ENCODE measurements at places on chromosomes 11 and 22. TPM values are rescaled to one million over a fixed set of nuclear protein-coding genes. Genes with fewer than 3 reads are reported as not detected.

Gene BRMS1
- 59.2 TPM for total RNA-seq

Gene ACCS
- total RNA-seq: 27.0 TPM

Gene GSTT2B
- total RNA-seq: not detected

Gene ADAMTS8
- not detected for total RNA-seq

Gene LARGE1
- 22.2 TPM for total RNA-seq

DNA sequence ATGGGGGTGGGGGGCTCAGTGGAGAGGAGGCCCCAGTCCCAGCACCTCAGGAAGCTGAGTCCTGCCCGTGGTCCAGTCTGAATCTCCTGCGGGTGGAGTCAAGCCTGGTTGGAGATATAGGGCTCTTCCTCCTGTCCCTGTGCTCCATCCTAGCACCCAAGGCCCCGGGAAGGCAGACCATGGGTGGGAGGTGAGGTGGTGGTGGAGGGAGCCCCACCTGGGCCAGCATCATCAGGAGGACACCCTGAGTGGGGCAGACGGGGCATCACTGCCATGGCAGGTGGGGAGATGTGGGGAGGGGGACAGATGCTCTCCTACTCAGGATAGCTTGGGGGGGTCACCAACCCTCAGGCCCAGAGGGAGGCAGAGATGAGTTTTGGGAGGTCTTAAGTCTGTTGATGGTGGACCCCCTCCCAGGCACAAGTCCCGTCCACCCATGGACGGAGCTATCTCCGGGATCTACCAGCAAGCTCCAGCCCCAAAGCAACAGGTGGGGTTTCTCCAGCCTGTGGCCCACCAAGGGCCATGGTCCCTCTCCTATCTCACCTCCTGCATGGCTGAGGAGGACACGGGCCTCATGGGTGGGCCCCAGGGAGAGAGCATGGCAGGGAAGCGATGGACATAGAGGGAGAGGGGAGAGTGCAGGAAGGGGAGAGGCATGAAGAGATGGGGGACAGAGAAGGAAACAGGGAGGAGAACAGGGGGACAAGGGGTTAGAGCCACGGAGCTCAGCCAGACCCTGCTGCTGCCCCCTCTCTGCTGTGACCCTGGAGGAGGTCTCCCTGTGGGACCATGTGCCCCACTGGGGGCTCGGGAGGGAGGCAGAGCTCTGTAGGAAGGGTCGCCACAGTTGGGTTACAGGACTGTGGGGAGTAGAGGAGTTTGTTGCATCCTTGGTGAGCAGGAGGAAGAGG, 1.3 kb downstream of the MRGPRE start:
- DNase-seq: no peak
- no peaks in the 10 kb centered on the region for H3K4me1 ChIP-seq
- H3K27me3 ChIP-seq: peaks cover 3% of the 10 kb centered on the region
- no peak overlapping the region for H3K27ac ChIP-seq
- no peaks in the 10 kb centered on the region for H3K36me3 ChIP-seq

GRCh38 chr22:36211237-36211861, 9.7 kb upstream of the APOL4 start:
- no peak for DNase-seq
- H3K27me3 ChIP-seq: peaks cover 3% of the 10 kb centered on the region
- H3K4me3 ChIP-seq: no peak overlapping the region
- no peaks in the 10 kb centered on the region for H3K36me3 ChIP-seq

DNA sequence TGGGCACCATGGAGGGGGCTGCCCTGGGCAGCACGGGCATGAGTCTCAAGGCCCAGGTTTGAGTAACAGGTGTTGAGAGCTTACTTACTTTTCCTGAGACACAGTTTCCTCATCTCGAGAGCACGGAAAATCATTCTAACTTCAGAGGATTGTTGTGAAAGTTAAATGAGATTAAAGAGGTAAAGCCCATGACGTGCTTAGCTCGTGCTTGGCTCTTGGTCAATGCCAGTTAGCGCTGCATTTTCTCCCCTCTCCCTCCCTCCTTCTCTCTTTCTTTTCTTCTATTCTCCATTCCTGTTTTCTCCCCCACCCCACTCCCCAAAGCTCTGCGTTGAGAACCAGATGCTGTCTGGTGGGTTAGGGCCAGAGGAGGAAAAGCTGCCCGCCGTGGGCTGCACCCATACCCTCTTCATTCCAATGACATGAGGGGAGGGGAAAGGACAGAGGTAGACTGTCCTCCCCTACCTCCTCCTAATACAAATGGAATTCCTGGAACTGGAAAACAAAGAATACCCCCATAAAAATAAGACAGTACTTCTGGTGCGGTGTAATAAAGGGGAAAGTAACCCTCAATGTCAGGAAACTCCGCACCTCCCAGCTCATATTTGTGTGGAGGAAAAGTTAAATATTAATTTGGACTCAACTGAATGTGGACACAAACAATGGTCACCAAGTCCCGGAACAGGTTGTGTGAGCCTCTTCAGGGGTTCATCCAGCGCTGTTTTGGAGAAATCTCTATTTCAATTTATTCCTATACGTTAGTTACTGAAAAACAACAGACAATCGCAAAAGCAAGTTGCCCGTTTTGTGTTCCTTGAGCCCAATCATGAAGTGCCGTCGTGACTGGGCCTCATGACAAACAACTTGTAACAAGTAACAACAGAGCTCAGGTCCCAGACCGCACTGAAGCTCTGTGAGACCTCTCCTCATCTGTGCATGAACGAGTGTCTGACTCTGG, 54.8 kb upstream of the B3GAT1 start:
- no peaks in the 10 kb centered on the region for H3K36me3 ChIP-seq
- H3K27ac ChIP-seq: no peak overlapping the region
- no peak overlapping the region for H3K4me3 ChIP-seq
- H3K27me3 ChIP-seq: peaks cover 10% of the 10 kb centered on the region

GRCh38 chr11:76185931-76186401, 20.3 kb downstream of the WNT11 start:
- H3K36me3 ChIP-seq: no peaks in the 10 kb centered on the region
- DNase-seq: no peak
- H3K4me3 ChIP-seq: no peak overlapping the region
- no peaks in the 10 kb centered on the region for H3K4me1 ChIP-seq
- H3K27me3 ChIP-seq: peaks cover 4% of the 10 kb centered on the region

DNA sequence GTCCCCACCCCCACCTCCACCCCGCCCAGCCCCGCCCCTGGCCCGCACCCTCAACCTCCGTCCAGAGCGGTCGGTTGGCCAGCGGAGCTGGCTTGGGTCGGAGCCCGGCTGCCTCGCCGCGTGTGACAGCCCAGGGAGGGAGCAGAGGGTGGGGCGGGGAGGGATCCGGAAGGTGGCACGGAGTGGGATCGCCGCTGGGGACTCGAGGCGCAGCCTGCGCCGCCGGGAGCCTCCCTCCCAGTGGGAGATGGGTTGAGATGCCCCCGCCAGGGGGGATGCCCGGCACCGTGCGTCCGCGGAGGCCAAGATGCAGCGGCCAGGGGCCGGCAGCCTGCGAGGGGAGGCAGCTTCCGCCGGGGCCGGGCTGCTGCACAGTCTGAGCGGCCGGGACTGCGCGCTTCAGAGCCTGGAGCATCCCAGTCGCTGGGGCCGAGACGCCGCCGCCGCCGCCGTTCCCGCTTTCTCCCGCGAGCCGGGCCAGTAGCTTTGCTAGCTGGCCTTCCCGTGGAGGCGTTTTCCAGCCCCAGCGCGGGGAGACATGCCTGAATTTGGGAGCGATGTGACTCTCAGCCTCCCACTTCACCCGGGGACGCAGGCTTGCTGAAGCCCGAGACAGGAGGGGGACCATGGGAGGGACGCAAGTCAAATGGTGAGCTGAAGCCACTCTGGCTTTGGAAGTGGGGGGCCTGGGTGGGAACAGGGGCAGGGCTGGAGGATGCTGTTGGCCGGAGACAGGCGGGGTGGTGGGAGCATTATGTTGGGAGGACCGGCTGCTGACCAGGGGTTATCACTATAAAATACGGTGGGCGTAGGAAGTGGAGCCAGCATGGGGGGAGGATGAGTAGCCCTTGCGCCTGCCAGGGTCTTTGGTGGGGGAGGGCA, 40.2 kb downstream of the DIXDC1 start:
- H3K36me3 ChIP-seq: no peaks in the 10 kb centered on the region
- H3K27me3 ChIP-seq: peaks cover 21% of the 10 kb centered on the region
- H3K27ac ChIP-seq: no peak overlapping the region
- H3K4me3 ChIP-seq: peak overlapping the region; percentile 70
- peaks cover 16% of the 10 kb centered on the region for H3K4me1 ChIP-seq
- DNase-seq: peak; percentile 30

DNA sequence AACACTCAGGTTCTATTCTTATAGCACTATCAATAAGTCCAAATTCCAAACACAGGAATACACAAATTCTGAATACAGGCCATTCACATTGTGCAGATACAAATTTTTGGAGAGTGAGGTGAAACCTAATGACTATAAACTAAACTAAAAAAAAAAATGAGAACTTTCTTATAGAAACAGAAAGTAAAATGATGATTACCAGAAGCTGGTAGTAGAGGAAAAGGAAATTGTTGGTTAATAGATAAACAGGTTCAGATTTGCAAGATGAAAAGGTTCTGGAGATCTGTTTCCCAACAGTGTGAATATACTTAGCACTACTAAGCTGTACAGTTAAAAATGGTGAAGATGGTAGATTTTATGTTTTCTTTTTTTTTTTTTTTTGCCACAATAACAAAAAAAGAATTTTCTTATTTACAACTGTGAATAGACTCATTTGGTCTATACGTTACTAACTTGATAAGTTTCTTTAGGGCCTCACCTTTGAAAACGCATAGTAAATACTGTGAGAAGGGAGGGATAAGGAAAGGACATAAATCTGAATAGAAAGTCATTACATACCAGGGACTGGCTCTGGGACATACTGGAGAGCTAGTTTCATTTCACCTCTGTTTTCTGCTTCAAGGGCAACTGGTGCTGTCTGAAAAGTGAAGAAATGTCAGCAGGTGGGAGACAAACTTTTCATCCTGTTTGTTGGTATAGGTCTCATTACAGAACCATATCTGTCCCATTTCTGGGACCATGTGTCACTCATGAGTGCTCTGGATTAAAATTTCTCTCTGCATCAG, 14.2 kb upstream of the CCDC89 start:
- H3K4me3 ChIP-seq: peak overlapping the region; percentile 54
- H3K36me3 ChIP-seq: no peaks in the 10 kb centered on the region
- H3K27me3 ChIP-seq: peaks cover 4% of the 10 kb centered on the region
- H3K4me1 ChIP-seq: peaks cover 12% of the 10 kb centered on the region

Measured in activated B cell treated with CpG ODN at 0.5 μM for 24 hours (primary cell).